ENCODE measurements at places on chromosomes 12 and 14.
A peak's percentile ranks its signal among the peaks of the same experiment; 100 is the strongest.

DNA sequence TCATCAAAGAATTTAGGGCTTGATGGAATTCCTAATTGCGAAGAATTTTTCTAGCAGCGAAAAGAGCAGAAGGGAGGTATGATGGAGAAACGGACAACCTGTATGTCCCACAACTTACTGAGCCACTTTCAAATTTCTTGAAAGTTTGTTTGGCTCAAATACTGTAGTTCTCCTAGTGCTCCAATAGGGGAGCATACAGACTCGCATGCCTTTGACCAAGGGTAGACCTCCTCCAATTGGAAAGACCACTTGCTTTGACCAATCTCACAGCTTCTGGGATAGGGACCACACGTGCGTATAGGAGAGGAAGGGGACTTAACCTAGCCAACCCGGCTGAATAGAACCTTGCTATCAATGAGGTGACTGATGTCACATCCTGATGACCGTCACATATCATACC, 28.6 kb downstream of the SLC35F4 start:
- DNase-seq = no peak

DNA sequence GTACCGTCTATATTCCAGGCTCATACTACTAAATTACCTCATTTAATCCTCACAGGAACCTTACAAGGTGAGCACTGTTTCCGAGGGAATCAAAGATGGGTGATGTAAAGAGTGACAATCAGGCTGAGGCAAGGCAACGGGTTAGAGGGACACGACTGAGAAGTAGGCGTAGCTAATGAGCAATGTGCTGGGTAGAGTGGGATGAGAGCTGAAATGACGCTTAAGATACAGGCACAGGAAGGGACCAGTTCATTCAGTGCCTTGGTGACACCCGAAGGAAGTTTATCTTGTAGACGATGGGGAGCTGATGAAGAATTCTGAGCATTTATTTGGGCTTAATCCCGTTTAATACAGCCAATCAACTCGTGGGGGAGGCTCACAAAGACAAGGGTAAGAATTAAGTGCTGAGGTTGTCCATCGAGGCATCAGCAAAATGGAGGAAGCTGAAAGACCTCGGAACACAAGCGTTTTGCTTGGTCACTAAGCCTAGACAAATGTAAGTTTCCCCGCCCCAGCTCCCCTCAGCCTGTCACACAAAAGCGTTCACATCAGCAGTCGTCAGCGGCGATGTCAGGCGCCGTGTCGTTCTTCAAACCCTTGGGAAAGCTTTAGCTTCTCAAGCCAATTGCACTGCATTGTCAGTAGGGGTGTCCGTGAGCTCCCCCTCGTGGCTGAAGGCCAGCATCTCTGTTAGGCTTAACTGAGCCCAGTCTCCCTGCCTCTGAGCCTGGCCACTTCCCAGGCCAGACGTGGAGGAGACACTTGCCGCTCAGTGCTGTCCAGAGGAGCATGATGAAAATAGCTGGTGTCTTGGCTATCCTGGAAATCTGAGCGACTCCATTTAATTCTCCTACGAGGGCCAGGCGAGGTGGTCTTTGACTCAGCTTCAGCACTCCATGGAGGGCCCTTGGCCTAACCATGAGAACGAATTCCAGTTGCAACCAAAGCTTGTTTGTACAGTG, 288.5 kb upstream of the G2E3 start:
- peak; percentile 72 for DNase-seq

DNA sequence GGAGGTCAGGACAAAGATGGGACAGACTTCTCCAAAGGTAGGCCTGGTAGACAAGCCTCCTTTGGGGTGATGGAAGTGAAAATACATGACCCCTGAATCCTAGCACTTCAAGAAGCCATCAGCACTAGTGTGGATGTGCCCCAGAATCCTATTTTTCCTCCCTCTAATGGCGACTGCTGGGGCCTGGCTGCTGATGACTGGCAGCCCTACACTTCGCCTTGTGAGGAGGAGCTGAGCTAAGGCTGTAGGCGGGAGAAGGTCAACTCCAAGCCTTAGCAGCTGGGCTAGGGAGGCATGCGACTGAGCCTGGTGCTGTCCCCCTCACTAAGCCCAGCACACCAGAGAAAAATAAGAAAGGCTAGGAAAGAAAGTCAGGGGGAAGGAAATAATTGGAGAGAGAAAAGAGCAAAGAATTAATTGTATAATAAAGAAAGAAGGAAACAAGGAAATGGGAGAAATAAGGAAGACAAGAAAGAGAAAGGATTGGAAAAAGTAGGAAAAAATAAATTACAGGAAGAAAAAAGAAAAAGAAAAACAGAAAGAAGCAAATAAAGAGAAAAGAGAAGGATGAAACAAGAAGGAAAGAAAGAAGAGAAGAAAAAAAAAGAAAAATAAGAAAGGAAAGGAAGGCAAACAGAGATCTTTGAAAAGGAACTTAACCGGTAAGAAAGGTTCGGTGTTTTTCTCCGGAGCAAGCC, 4.7 kb upstream of the HOXC10 start:
- DNase-seq = no peak

DNA sequence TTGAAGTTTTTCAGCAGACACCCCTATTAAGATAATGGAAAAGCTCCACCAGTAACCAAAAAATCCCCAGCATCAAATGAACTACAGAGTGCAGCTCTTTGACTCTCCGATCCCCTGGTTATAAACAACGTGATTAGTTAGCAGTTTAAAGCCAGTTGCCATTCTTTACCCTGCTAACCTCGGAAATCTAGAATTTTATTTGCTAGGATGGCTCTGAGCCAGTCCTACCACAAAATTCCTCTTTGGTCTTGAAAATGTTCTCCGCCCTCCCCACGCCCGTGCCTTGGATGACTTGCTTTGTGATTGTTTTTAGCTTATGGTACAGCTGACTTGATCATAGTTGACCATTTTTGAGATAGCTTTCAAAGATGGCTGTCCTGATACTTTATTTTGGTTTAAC, 1.2 kb downstream of the KLHDC2 start:
- DNase-seq = no peak

DNA sequence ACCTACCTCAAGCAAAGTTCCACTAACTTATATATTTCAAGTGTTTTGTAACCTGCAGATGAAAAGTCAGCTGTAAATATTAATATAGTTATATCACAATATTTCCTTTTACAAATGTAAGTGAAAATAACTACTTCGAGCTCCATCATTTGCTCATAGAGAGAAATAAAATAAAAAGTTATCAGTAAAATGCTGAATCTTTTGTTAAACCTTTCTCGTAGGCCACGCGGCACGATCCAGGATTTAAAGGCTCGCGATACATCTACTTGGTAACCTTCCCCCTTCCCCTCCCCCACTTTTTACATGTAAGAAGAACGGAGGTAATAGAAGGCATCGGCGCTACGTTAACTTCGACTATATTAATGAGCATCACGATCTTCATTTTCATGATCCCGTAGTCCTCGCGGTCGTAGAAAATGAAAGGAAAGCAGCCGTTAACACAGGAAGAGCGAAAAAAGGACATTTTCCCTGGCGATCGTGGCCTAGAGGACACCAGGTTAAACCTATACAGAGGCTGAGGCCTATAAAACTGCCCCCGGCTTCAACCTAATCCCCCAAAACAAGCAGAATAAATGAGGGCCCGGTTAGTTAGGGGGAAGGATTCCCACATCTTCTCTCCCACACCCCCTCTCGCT, 508 bp downstream of the HNRNPC start:
- no peak for DNase-seq

DNA sequence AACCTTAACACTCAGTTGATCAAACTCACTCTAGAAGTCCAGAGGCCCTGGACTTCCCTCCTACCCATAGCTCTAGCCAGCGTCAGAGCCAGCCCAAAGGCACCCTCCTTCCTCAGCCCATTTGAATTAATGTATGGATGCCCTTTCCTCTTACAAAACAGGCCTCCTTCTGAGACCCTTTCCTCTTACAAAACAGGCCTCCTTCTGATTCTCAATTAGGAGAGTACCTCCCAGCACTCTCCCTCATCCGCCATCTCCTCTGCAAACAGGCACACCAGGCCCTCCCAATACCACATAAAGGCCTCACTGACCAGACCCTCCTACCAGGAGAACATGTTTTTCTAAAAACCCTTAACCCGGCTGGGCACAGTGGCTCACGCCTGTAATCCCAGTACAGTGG, 65.7 kb downstream of the MOK start:
- no peak for DNase-seq

- DNase-seq = no peak
These were observed 19.2 kb downstream of the SLC7A8 start for GRCh38 chr14:23164250-23164649.

- DNase-seq = no peak
These were observed 90.2 kb downstream of the KSR2 start for GRCh38 chr12:117878605-117879004.

GRCh38 chr12:32561931-32562341, 117.2 kb upstream of the DNM1L start:
- no peak for DNase-seq

GRCh38 chr12:14774906-14775635, 28.2 kb downstream of the WBP11 start:
- DNase-seq = peak; percentile 21

- DNase-seq = no peak
These were observed 132.6 kb downstream of the RPAP3 start for GRCh38 chr12:47573146-47573659.

- DNase-seq = no peak
These were observed 100.1 kb upstream of the LRFN5 start for GRCh38 chr14:41506552-41506951.

DNA sequence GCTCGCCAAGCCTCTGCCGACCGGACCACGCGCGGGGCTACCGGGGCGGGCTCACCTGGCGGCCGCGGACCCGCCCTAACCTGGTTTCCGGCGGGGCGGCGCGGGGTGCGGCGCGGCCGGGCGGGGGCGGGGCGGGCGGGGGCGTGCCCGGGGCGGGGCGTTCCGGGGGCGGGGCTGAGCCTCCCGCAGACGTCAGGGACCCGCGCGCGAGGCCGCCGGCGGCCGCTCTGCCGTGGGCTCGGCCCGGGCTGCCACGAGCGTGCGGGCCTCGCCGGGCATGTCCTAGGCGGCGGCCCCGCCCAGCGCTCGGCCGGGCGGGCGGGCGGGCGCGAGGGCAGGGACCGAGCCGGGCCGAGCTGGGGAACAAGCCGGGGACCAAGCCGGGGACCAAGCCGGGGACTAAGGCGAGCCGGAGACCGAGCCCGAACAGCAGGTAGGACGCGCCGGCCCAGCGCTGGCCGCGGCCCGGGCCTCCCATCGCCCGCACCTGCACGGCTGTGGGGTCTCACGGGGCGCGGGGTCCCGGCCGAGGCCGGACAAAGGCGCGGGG, at the start of gene CEP170B:
TSS of gene CEP170B (plus strand) at position 188 of the 550 bp plus-strand sequence. CDS start 3,183 bp downstream, outside the sequence.
- DNase-seq = peak; percentile 24

DNA sequence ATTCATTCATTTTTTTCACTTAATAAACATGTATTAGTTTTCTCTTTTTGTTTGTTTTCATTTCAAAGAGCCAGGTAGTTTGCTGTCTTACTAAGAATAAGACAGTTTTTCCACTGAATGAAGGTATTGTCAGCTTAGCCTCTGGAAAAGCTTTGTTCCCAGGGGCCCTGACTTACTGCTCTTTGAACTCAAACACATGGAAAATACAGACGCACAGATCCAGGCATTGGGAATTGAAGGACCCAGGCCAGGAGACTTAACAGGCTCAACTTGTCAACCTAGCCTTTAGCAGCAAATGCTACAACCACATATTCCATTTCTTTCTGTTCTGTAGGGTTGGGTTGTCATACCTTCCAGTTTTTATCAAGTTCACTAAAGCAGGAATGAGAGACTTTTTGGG, 38.5 kb upstream of the SLCO1C1 start:
- no peak for DNase-seq

DNA sequence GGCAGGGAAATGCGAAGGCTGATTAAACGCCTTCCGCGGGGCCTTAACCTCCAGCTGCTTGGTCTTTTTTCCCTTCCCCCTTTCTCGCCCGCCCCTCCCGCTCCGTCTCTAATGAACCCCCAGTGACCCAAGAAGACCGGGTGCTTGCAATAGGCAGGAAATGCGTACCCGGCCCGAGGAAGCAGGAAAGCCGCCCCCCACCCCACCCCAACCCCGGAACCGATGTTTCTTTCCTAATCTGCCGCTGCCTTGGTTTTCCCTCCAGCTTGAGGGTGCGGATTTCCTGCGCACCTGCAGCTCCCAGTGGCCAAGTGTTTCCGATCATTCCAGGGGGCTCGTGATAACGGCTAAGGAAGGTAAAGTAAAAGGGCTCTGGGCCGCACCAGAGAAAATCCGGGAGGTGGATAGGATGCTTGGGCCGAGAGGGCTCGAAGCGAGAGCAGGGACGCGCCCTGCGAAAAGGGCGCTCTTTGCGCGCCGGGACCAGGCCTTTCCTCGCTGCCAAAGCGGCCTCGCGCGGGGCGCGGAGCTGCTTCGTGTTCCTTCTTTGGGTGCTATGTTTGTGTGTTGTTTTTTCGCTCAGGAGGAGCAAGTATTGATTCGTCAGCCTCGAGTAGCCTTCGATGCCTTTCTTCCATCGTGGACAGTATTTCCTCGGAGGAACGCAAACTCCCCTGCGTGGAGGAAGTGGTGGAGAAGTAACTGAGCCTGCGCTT, 983 bp downstream of the MYF6 start:
- DNase-seq = no peak

- DNase-seq = no peak
These were observed 975.1 kb downstream of the AACS start for GRCh38 chr12:126040307-126040706.

- peak; percentile 66 for DNase-seq
These were observed 617.6 kb downstream of the LRFN5 start for GRCh38 chr14:42224053-42224888.

GRCh38 chr12:43551971-43552559, at the start of gene ADAMTS20:
Gene ADAMTS20 (minus strand): TSS chr12:43552203. CDS start chr12:43551921, 282 bp downstream.
- DNase-seq = no peak

GRCh38 chr14:101809671-101810514, 48.4 kb downstream of the PPP2R5C start:
- peak; percentile 73 for DNase-seq

GRCh38 chr14:77339407-77339806, 18.6 kb downstream of the GSTZ1 start:
- DNase-seq = no peak

GRCh38 chr14:68375376-68375775, 417.5 kb downstream of the ZFP36L1 start:
- DNase-seq = no peak

DNA sequence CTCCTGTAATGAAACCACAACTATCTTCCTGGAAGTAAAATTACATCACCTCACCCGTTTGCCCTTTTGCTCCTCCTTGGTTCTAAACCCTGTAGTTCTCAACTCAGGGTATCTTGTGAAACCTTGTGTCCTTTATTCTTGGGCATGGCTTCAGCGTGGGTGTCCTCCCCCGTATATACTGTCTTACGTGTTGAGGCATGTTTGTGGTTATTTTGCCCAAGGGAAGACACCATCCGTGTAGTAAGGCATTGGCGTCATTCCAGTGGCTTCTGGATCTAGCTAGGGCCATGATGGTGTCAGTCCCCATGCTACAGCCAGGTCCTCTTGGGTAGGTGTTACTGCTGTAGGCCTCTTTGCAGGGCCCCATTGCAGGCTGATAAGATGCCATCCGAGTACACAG, 115.4 kb downstream of the ZFP36L1 start:
- DNase-seq = no peak
